ENCODE measurements at places on chromosomes 5 and 9. TPM values are rescaled to one million over a fixed set of nuclear protein-coding genes. Genes with fewer than 3 reads are reported as not detected.

DMRT3 gene
- total RNA-seq: not detected

PRRX2 gene
- 32.8 TPM for total RNA-seq

CKMT2 gene
- 2.8 TPM for total RNA-seq

SLC6A18 gene
- total RNA-seq: not detected

KCNT1 gene
- total RNA-seq: not detected

PLK2 gene
- 96.7 TPM for total RNA-seq

PCDHA1 gene
- under 0.01 TPM for total RNA-seq

GPX3 gene
- total RNA-seq: 21.5 TPM

NDST1 gene
- total RNA-seq: 23.3 TPM

CPEB4 gene
- 29.7 TPM for total RNA-seq

FCN2 gene
- total RNA-seq: not detected

RALGDS gene
- 13.4 TPM for total RNA-seq

TERT gene
- total RNA-seq: not detected

TNIP1 gene
- total RNA-seq: 44.8 TPM

FAM153A gene
- not detected for total RNA-seq

C1QTNF3 gene
- 0.79 TPM for total RNA-seq

ACTBL2 gene
- total RNA-seq: not detected

RARS1 gene
- 147 TPM for total RNA-seq

TAF11L12 gene
- not detected for total RNA-seq

GABRA6 gene
- not detected for total RNA-seq

SH3TC2 gene
- total RNA-seq: 9.5 TPM

BNC2 gene
- total RNA-seq: 12.3 TPM

PCDH1 gene
- total RNA-seq: 5.7 TPM

PAEP gene
- not detected for total RNA-seq

ADGRD2 gene
- total RNA-seq: not detected

NEUROG1 gene
- total RNA-seq: not detected
